ENCODE measurements at places on chromosomes 3 and 15.

- DNase-seq = no peak
These were observed 13.5 kb downstream of the RAB8B start for GRCh38 chr15:63202861-63203260.

GRCh38 chr3:35744419-35744818, 105.1 kb downstream of the ARPP21 start:
- no peak for DNase-seq

GRCh38 chr3:113697500-113698090, 1.2 kb upstream of the USF3 start:
- DNase-seq = peak; percentile 11

GRCh38 chr15:56653107-56653506, 80.2 kb downstream of the ZNF280D start:
- no peak for DNase-seq

- no peak for DNase-seq
These were observed at the start of gene TRH for GRCh38 chr3:129974564-129974832. Gene TRH (plus strand): TSS chr3:129974720. CDS start chr3:129975817, 1,097 bp downstream.

GRCh38 chr3:4536260-4536659, 43.1 kb downstream of the ITPR1 start:
- no peak for DNase-seq

GRCh38 chr15:36422631-36423030, 156.8 kb upstream of the CDIN1 start:
- no peak for DNase-seq

DNA sequence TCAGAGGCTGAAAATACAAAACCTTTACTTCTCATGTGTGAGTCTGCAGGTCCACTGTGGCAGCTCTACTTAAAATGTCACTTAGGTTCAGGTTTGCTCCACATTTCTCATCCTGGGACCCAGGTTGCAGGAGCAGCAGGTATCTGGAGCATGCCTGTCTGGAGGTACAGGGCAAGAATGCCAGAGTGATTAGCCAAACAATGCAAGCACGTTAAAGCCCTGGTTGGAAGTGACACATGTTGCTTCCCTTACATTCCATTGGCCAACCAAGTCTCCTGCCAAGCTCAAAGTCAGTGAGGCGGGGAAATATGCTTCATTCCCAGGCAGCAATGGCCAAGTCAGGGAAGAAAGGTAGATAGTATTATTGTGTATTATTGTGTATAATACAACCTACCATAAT, 76.8 kb upstream of the ARL6 start:
- DNase-seq = no peak

DNA sequence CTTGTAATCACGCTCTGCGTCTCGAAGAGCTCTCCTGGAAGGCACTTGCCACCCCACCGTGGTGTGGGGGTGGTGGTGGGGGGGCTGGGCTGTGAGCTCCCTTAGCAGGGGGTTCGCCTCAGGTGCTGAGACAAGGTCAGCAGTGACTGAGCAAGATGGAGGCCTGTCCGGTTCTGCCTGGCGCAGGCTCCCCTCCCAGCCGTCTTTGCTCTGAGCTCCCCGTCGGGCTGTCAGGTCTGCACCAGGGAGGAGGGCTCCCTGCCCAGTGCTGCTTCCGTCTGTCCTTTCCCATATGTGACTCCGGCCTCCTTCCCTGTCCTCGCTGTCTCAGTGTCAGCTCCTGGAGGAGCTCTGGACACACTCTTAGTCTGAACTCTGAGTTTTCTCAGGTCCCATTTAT, 80.0 kb downstream of the PLXNA1 start:
- DNase-seq = no peak

- DNase-seq = no peak
These were observed at the start of gene SNX22 for GRCh38 chr15:64151727-64152506. Gene SNX22 (plus strand): TSS chr15:64151731. CDS start chr15:64151776, 45 bp downstream.

GRCh38 chr15:74207652-74208440, 5.3 kb upstream of the STRA6 start:
- DNase-seq = no peak

DNA sequence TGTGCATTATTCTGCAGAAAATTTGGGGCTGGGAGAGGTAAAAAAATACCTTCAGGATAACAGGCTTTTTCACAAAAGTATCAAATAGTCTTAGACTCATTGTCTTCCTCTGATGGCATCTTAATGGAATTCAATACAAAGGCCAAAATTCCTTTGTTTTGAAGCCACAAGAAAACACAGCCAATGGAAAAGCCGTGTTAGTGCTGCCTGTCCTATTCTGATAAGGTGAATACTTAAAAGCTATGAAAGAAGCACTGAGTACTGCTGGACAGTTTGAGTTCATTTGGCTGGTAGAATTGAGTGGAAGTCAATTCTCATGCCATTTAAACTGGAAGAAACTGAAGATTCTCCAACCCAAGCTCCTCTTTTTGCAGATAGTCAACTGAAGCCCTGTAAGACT, 395.3 kb upstream of the TPRG1 start:
- no peak for DNase-seq
